Stimulated activated CD4-positive, alpha-beta T cell treated with anti-CD3 and anti-CD28 coated beads, Interleukin-4, amount 100 ng/mL, for 48 hours (primary cell): ENCODE measurements at places on chromosomes 6 and 20.

- no peak for DNase-seq
Measured at GRCh38 chr20:14723614-14724013, 386.2 kb upstream of the FLRT3 start.

DNA sequence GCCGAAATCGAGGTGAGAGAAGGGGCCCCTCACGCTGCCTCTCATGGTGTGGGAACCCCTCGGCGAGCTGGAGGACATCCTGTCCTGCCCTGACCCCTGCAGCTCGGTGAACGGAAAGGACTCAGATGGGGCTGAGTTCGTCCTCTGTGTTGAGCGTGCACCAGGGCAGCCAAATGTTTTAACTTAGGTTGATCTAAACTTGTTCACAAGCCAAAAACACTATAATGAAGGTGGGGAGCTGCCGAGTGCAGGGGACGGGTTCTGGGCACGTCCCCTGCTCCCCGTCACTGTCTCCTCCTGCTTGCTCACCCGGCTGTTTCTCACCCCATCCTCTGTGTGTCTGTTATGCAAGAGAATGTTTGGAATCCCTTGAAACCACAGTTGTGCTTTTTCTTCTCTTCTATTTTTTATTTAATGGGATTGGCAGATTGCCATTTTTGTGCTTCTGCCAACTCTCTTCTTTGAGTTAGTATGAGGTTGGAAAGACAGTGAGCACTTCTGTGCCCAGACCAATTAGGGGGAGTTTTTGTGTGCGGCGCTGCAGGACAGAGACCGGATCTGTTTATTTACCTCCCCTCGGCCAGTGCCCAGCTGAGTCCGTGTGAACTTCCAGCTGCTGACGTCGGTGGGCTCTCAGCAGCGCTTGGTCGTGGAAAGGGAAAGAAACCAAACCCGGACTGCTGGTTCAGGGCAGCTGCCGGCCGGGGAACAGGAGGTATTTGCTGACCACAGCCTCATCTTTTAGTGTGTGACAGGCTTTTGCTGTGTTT is 158.1 kb downstream of the DTNBP1 start:
- no peak for DNase-seq

- no peak for DNase-seq
Measured at GRCh38 chr6:89966228-89966544, 71.9 kb downstream of the GJA10 start.

GRCh38 chr6:57064809-57065208 is 18.3 kb downstream of the KIAA1586 start:
- DNase-seq = no peak

GRCh38 chr20:50172347-50173013 is 18.1 kb upstream of the CEBPB start:
- DNase-seq = no peak

DNA sequence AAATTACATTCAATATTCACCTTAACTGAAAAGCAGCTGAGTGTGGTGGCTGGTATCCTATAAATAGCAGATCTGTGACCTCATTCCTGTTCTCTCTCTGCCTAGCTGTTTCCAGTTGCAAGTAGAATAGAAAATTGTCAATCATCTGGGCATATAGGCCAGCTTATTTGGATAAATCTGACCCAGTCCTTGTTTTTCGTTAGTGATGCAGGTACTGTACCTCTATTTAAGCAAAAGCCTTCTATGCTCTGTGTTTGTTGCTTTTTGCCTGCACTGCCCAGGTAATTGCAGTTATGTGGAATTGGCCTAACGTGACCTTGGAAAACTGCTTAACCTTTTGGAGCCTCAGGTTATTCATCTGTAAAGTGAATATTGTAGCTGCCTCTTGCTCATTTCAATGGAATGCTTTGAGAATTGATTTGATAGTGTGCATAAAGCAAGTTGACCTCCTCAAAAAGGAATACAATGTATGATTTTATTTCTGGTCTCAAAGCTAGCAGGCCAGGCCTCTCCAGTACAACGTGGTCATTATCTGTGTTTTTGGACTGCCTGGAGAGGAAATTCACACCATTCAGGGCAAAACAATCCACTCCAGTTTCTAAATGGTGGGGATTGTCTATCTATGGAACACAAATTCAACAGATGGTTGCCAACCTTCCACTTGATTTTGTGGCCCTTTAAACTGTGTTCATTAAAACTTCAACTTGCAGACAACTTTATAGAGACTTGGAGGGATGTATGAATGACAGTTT is 508.7 kb upstream of the CITED2 start:
- no peak for DNase-seq

- DNase-seq = no peak
Measured at GRCh38 chr6:27178860-27179259, 68.6 kb upstream of the PRSS16 start.

DNA sequence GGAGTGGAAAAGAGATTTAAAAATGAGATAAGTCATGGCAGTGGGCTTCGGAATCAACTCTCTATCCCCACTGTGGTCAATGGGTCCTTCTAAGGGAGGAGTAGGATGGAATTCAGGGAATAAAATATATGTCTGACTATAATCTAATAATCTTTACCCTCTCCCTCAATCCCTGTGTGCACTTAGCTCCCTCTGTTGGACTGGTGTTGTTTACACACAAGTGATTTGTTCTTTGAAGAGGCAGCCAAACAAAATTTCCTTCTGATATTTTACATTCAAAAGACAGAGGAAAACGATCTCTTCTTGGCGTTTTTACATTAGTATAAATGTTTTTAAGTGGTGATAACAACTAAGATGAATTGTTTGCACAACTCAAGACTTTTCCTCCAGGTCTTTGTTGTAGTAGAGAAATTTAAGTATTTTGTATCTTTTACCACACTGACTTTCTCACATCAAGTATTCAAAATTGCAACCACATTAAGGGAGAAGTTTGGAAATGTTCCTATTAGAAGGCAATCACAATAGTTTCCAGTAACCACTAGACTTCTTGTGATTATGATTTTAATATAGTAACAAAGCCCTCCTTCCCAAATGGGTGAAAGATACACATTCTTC is 317.8 kb downstream of the CENPW start:
- DNase-seq = no peak

DNA sequence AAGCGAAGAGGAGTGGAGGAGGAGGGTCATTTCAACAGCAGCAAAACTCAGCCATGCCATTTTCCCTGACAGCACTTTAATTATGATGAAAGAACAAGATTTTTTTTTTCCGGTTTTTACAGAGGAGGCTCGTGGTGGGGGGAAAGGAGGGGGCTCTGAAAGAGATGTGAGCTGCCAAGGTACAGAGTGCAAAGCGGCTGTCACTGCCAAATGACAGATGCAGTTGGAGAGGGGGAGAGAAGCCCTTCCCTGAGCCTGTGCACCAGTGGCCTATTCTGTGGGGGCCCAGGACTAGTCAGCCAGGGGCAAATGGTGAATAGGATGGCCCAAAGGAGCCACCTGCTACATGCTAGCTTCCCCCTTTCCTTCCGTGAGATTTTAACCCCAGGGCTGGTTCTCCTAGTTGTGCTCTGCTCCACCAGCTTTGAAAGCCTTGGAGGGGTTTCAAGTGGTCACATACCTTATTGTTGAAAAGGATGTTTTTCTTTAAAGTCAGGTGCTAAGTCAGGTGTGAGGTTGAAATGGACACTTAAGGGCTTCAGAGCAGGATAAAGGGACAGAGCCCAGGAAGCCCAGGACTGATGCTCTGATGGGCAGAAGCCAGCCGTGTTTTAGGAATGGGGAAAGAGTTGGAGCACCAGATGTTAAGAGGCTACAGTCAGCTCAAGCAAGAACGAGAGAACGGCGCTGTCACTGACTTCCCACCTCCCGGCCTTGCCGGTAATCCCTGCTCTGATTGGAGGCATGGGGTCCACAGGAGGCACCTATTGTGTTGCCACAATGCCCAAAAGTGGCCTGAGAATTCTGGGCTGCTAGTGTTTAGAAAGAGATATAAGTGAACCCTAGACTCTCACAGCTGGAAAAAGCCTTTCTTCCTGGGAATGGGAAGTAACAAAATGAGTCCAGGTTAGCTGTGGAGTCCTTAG is 24.8 kb downstream of the GNAS start:
- no peak for DNase-seq

GRCh38 chr6:36805096-36805797 is 34.0 kb downstream of the CPNE5 start:
- no peak for DNase-seq
